ENCODE measurements at places on chromosomes 11 and 22.
A peak's percentile ranks its signal among the peaks of the same experiment; 100 is the strongest.

DNA sequence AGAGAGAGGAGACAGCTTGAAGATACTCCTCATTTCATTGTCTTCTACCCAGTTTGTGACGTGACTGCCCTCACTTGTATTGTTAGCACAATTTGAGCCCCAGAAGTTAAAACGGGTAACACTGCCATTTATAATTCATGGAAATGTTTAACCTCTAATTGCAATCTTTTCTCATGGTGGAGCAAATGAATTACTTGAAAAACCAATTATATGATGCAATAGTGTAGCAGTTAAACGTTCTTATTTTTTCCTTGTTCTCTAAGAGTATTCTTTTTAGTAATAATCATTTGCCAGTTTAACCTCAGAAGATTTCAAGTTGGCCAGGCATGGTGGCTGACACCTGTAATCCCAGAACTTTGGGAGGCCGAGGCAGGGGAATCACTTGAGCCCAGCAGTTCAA is 56.6 kb downstream of the CDON start:
- no peak for DNase-seq

DNA sequence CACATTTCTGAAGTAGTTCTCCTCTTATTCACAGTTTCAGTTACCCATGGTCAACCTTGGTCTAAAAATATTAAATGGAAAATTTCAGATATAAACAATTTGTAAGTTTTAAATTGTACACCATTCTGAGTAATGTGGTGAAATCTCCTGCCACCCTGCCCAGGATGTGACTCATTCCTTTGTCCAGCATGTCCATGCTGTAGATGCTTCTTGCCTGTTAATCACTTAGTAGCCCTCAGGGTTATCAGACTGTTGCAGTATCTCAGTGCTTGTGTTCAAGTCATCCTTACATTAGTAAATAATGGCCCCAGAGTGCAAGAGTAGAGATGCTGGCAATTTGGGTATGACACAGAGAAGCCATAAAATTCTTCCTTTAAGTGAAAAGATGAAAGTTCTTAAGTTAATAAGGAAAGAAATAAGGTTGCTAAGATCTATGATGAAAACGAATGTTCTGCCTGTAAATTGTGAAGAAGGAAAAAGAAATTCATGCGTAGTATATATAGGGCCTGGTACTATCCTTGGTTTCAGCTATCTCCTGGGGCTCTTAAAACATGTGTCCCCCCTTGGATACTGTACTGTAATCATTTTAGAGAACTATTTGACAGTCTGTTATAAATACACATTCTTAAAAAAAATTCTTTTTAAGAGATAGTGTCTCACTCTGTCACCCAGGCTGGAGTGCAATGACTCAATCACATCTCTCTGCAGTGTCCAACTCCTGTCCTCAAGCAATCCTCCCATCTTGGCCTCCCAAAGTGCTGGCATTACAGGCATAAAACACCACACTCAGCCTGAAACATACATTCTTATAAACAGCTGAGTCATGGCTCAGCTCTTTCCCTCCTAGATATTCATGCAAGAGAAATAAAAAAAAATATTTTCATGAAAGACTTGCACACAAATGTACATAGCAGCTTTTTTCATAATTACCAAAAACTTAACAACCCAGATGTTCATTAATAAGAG is 31.3 kb downstream of the MTNR1B start:
- no peak for DNase-seq

- no peak for DNase-seq
These were observed 43.5 kb downstream of the DRG1 start for GRCh38 chr22:31442768-31443489.

DNA sequence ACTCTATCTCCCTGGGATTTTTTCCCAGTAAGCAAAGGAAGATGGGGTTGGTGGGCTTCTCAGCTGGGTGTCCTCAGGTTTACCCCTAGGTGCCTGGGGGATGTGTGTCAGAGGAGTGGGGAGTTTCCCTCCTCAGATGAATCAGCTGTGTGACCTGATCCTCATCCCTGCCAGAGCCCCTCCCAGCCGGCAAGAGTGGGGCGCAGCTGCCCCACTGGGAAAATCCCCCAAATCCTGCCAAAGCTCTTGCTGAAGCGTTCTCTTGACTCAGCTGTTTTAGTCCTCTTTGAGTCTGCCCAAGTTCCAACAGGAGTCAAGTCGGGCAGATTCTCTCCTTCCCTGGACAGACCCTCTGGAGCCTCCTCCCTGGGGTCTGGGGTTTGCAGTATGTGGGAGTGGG is 6.0 kb downstream of the C11orf68 start:
- DNase-seq: no peak

DNA sequence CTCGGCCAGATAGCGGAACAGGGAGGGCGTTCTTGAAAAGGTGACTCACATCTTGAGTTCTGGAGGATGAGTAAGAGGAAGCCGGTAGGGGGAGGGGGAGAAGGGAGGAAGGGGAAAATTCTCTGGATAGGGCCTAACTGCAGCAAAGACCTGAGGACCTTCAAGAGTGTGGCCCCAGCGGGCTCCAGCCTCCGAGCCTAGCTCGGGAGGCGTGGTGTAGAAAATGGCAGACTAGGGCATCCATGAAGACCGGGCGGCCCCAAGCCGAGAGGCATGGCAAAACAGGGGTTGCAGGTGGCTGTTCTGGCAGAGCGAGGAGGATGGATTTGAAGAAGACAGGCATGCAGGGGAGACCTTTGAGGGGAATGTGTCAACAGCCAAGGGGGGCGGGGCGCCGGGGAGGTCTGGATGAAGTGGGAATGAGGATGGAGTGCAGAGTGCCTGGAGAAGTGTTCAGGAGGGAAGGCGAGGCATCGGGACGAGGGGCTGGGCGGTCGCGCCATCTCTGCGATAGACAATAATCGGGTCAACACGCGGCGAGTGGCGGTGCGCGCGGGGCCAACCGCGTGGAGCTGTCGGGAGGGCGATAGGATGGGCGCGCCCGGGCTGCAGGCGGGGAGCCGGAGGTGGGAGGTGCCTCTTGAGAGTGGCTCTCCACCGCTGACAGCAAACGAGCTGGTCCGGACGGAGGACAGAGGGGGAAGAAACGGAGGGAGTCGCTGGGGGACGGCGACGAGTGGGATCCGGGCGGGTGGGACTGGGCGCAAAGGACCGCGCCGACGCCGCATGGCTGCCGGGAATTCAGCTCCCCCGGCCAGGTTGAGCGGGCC is 40.0 kb upstream of the CREB3L1 start:
- no peak for DNase-seq

- no peak for DNase-seq
These were observed 1780.5 kb downstream of the LRRC4C start for GRCh38 chr11:39678996-39679395.

DNA sequence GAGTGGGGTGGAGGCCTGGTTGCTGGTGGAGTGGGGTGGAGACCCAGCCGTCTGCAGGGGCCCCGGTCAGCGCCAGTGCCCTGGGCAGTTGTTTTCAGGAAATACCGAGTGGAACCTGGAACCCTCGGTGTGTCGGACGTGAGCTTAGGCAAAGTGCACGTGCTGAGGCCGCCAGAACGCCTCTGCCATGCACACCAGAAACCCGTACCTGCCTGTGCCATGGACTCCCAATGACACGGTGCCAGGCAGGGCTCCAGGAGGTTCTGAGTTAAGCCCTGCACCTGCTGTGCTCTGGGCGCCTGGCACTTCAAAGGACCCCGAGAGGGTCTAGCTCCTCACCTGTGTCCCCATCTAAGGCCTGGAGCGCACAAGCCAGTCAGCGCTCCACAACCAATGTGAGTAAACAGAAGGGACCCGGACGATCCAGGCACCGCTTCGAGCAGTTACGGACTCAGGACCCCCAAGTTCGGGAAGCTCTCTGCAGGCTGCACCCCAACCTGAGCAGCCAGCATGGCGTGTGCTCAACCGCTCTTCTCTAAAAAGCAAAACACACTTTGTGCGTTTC is 12.3 kb downstream of the TOLLIP start:
- no peak for DNase-seq

- no peak for DNase-seq
These were observed 817 bp upstream of the IFITM5 start for GRCh38 chr11:299951-300735.

DNA sequence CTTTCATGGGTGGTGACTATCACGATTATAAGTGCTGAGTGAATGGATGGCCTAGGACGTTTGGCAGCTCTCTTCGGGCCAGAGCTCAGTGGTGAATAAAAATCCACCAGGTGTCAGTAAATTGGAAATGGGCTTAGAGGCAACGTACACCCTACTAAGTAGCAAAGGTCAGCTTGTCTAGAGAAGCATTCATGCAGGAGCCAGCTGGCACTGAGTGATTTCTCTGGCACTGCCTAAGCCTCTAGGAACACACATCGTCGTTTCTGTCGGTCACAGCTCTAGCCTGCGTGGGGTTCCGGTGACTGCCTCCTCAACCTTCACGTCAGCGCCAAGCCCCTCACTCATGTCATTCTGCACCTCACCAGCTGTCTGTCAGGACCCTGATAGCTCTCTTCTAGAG is 192.4 kb upstream of the NTM start:
- no peak for DNase-seq

DNA sequence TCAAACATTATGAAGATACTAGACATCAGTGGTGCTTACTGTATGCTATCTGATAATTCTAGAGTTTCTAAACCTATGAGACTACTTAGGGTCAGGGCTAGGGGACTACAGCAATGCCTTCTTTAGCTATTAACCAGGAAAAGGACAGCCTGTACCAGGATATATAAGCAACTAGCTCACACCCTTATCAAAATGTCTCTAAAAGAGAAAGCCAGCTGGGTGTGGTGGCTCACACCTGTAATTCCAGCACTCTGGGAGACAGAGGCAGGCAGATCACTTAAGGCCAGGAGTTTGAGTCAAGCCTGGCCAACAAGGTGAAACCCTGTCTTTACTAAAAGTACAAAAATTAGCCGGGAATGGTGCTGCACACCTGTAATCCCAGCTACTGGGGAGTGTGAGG is 55.8 kb downstream of the RAB6A start:
- DNase-seq: no peak

GRCh38 chr11:3916962-3917361 is 61.5 kb downstream of the STIM1 start:
- DNase-seq: no peak

DNA sequence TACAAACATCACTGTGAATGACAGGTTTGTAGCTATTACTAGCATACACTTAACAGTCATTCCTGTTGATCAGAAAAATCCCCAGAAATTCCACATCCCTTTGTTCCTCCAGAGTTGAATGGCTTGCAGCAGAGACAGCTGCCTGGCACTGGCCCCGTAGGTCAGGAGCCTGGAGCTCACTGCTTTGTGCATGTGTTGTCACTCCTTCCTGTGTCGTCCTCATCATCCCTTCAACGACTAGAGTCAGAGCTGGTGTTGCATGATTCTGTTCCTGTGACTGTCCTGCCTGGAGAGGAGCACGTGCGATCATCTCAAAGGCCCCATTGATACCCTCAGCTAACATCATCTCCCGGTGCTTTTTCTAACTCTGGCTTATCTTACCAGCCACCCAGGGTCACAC is 58.3 kb downstream of the LDLRAD3 start:
- no peak for DNase-seq

GRCh38 chr11:105219269-105219668 is 79.7 kb upstream of the CARD18 start:
- DNase-seq: no peak

DNA sequence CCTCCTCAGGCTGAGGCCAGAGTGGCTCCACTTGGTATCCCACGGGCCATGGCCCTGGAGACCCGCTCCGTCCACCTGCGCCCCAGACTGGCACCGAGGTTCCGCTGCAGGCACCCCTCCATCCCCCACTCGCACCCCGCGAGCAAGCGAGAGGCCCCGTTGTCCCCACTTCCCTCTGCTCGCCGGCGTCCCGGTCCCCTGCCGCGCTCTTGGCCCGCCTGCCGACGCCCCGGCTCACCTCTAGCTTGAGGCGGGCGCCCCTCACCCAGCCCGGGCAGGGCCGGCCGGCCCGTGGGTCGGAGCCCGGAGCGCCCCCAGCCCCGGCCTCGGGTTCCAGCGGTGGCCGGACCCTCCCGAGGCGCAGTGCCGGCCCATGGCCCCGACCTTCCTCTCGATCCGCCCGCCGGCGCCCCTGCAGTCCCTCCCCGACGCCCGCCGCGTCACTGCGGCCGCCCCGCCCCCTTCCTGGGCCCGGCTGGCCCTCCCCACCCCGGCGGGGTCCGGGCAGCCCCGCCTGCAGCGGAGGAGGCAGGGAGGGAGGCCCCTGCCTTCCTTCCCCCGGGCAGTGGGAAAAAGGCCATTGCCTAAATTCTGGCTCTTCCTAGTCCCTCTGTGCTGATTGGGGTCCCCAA is at the start of gene PITPNM1:
Gene PITPNM1 (minus strand): TSS at position 414 of the 632 bp plus-strand sequence. CDS start 1,183 bp downstream, outside the sequence.
- DNase-seq: peak; percentile 70

DNA sequence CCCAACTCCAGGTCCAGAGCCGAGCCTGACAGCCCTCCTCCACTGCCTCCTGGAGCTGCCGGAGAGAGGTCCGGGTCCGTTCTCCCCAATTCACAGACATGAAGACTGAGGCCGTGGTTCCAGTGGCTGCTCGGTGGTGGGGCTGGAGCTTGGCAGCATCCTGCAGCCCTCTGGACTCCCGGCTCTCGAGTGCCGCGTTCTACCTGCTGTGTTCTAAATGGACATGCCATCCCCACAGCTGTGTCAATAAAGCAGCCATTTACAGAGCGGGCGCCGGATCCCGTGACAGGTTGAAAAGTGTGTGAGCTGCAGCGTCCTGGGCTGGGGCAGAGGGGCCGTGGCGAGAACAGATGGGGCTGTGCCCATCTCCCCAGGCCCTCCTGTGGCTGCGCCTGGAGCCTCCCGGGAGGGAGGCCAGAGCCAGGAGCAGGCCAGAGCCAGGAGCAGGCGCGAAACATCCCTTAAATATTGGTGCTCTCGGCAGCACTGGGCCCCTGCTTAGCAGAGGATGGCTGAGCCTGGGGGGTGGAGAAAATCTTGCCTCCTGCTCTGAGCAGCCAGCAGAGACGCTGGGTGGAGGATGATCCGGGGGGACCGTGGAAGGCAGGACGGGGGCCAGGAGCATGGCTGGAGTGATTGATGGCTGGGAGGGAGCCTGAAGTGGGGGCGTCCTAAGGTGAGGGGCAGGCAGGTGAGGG is 46.2 kb downstream of the FLRT1 start:
- DNase-seq: no peak

DNA sequence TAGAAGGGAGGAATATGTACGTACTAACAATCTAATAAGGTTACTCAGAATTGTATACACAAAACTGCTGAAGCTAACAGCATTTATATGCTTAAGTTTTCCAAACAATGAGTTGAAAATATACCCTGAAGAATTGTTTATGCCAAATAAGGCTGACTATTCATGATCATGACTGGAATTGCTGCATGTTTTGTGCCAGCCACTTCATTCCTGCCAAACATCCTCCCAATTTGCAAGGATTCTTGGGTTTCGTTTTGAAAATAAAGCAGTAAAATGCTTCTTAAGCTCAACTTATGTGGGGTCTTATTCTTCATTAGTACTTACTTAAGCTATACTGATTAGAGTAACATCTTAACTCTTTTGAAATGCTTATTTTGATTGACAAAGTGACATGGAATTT is 149.0 kb downstream of the SPON1 start:
- DNase-seq: no peak
